ENCODE measurements at places on chromosomes 6 and 20. TPM values are rescaled to one million over a fixed set of nuclear protein-coding genes. Genes with fewer than 3 reads are reported as not detected.

DNA sequence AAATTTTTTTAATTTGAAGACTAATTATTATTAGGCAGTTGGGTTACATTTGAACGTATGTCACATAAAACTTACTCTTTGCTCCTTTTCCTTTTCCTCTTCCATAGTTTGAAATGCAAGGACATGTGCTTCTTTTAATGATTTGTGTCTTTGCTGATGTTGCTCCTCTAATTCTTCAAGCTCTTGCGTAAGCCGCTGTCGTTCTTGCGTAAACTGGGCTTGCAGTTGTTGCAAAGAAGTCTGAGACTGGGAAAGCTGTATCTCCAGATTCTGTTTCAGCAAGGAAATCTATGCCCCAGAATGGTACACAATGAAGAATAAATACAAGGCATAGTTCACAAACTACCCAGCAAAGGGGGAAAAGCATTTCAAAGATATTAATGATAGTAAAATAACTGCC is 45.1 kb upstream of the MCM9 start:
- DNase-seq, result no peak

- DNase-seq, result no peak
Observed at GRCh38 chr6:157233686-157234085, 89.6 kb downstream of the TMEM242 start.

- DNase-seq, result no peak
Observed at GRCh38 chr20:8161264-8162071, 29.4 kb downstream of the PLCB1 start.

GRCh38 chr6:105495515-105495914 is 92.6 kb upstream of the PREP start:
- no peak for DNase-seq

DNA sequence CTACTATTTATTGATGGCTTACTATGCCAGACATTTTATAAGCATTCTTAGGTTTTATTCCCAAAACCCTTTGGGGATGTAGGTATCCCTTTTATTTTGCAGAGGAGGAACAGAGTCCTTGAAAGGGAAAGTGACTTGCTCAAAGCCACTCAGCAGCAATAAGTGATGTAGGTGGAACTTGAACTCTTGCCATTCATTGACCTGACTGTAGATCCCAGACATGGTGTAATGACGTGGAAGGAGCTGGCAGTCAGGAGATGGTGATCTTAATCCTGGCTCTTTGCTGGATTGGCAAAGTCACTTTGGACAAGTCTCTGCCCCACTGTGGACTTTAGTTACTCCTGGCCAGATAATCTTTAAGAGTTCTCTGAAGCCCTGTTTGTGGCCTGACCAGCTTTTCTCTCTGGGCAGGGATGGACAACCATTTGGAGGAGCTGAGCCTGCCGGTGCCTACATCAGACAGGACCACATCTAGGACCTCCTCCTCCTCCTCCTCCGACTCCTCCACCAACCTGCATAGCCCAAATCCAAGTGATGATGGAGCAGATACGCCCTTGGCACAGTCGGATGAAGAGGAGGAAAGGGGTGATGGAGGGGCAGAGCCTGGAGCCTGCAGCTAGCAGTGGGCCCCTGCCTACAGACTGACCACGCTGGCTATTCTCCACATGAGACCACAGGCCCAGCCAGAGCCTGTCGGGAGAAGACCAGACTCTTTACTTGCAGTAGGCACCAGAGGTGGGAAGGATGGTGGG is 1.6 kb downstream of the DBNDD2 start:
- DNase-seq, result no peak

Gene FOXA2
- total RNA-seq, result 1.0 TPM

DNA sequence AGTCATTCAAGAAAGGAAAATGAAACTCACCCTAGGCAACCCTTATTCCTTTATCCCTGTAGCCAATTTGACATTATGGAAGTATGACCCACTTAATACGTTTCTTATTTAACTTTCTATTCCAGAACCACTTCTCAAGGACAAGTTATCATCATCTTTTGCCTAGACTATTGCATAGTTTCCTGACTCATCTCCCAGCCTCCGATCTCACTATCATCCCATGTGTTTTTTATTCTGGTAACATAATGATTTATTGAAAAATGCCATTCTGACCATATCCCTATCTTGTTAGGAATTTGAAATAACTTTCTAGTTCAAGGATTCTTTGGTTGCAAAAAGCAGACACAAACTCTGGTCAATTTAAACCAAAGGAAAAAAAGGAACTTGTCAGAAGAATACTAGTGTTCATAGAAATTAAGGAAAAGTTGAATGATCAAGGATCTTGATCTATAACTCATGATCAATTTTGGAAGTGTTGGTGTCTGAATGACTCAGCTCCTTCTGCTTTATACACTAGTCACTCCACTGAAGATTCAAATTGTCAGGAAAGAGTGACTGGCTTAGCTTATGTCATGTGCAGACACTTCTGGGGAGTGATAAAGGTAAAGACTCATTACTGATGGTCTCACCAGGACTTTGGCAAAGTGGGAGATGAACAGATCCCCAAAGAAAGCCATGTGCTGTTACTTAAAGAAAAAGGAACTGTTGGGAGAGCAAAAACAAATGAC is 8.5 kb upstream of the TINAG start:
- no peak for DNase-seq

Gene TAF8
- total RNA-seq, result 51.4 TPM

GRCh38 chr6:3377536-3378397 is 79.1 kb downstream of the SLC22A23 start:
- no peak for DNase-seq

Gene SPDEF
- 0.11 TPM for total RNA-seq

Gene CTCFL
- total RNA-seq, result 122 TPM

Gene CD93
- 0.20 TPM for total RNA-seq

Gene FAM209B
- total RNA-seq, result not detected

Gene RIPOR3
- 46.1 TPM for total RNA-seq

DNA sequence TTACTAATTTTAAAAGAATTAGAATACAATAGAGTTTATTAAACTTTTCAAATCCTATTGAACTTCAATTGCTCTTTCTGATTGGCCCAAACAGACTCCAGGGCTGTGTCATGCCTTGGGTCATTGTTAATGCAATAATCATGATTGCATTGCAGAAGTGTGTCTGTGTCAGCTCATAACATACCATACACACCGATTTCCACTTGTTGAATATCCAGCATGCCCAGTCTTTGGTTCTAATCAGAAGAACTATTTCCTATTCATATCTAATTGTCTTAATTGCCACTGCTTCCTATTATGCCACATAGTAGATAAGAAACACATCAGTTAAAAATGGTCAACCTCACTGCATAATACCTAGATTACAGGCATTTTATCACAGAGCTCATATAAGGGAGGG is 106.1 kb upstream of the JAG1 start:
- no peak for DNase-seq

- no peak for DNase-seq
Observed at GRCh38 chr20:34927736-34928135, 27.9 kb downstream of the GSS start.
